Caki2 (cell line): ENCODE measurements at places on chromosomes 1 and 21. TPM values are rescaled to one million over a fixed set of nuclear protein-coding genes. Genes with fewer than 3 reads are reported as not detected.

DNA sequence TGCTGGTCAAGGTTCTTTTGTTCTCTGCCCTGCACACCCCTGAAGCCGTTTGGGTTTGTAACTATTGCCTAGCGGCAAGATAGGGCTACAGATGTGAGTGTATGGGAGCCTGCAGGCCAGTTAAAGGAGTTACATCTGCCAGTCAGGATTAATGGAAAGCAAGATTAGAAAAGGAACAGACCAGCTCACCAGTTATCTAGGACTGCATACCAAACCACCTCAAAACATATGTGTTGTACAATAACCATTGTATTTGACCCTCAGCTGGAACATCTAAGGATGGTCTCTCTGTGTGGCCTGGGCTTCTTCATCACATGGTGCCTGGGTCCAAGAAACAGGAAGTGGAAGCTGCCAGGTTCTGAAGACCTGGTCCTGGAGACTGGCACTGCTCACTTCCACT is 52.5 kb upstream of the FBXO28 start:
- DNase-seq: no peak

DNA sequence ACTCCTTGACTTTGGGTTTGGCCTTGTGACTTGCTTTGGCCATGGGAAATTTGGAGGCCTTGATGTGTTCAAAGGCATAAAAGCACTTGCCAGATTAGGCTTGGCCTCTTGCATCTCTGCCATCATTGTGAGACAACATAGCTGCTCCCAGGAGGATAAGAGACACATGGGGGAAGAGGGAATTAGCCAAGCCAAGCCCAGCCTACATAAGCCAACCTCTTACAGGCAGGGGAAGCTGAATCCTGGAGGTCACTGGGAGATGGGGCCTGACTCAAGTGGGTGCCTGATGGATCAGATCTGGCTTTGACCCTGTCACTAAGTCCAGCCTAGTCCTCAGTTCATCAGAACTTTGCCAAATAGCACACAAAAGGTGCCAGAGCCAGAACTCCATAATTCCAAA is 37.6 kb upstream of the HMGB4 start:
- no peak for DNase-seq

DNA sequence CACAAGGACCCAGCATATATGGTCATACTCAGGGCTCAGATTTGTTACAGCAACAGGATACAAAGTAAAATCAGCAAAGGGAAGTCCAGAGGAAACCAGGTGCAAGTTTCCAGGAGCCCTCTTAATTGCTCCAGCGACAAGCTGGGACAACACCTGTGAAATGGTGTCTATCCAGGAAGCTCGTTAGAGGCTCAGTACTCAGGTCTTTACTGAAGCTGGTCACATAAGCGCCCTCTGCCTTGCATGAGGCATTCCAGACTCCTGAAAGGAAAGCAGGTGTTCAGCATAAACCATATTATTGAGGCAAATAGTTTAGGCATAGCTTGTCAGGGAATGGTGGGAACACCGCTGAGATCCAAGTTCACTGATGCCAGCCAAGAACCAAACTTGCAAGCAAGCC is 231.0 kb downstream of the SLC35F3 start:
- no peak for DNase-seq

GRCh38 chr1:220700556-220701179 is 10.5 kb downstream of the C1orf115 start:
- no peak for DNase-seq

GRCh38 chr1:117802531-117803257 is 126.7 kb downstream of the GDAP2 start:
- no peak for DNase-seq

DNA sequence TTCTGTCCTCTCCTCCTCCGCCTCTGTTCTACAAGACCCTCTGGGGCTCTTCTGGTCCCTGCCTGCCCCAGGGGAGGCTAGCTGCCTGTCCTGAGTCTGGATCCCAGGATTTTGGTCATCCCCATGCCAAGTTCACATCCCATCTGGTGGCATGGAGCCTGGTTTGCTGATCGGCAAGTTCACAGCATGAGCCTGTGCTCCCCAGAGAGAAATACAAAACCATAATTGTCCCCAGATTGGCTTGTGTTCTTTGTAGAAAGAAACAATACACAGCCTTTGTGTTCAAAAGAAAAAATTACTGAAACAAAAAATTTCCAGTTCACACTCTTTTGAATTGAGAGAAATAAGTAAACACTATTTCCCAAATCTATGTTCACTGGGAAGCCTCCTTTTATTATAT is 149.4 kb upstream of the ZC3H12A start:
- no peak for DNase-seq

- DNase-seq: no peak
Measured at GRCh38 chr1:2087766-2088165, 37.6 kb downstream of the PRKCZ start.

DNA sequence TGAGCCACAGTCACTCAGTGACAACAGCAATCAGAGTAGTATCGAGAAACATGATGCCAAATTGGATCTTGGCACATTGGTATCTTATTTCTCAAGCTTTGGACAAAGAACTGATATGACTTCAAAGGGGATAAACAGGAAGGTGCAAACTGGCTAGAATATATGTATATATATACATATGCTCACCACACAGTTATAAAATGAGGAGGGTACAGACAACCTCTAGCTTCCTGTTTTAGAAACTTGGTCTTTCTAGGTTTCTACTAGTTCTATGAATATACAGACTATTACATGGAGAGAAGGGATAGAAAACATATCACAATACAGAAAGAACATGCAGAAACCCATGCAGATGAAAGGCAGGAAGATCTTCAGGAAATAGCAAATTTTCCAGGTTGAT is 292.1 kb upstream of the SNX7 start:
- DNase-seq: no peak

GRCh38 chr21:36023092-36023480 is 37.2 kb downstream of the SETD4 start:
- no peak for DNase-seq

- DNase-seq: no peak
Measured at GRCh38 chr21:34582506-34583150, 32.3 kb downstream of the RCAN1 start.

DNA sequence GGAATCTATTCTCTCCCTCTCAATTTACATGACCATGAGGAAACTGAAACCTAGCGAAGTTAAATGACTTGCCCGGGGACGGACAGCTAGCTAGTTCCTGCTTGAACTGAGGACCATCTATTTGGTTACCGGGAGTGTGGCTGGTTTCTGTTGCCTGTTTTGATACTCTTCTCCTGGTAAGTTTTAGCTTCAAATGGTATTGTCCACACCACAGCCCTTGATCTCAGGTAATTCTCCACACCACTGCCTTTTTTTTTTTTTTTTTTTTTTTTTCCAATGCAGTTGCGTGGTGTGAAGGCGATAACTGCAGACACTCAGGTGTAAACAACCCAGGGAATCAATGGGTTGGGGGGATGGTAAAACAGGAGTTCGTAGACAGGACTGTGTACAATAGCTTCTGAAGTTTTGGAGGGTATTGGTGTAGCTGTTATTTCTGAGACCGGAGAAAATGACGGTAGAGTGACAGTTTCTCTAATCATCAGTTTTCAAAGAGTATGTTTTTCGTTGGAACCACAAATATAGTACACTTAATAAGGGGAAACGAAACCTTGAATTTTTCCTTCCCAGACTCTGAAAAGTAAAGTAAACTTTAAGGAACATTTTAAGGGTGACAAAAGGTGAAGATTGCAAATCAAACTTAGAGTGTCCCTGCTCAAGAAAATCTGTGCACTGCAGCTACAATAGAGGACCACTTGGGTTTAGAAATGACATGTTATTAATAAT is 125.3 kb upstream of the CACYBP start:
- no peak for DNase-seq

DNA sequence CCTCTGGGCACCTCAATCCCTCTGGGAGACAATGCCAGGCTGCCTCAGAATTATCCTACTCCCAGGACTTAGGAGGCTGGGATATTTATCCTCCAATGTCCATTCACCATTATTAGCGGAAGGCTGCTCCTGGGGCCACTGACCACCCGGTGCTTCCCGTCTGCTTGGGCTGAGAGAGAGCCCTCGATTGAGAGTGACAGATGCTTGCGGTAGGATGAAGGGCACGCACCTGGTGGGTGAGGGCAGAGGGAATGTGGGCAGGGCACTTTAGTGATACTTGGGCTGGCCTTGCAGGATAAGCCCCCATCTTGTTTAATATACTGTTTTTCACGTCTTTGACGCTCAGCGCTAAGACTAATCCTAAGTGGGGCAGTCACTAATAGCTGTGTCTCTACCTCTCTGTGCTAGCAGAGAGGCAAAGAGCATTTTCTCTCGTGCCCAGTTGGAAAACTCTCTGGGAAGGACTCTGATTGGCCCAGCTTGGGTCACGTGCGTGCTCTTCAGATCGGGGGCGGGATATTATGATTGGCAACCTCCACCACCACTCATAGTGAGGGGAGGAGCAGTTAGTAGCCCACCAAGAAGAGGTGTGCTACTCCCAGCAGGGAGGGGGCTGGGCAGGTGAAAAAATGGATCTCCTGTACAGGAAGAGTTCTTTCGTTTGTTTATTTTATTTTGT is 10.6 kb upstream of the PARS2 start:
- DNase-seq: peak; percentile 32

- no peak for DNase-seq
Measured at GRCh38 chr1:184116287-184116686, 64.8 kb downstream of the TSEN15 start.

DNA sequence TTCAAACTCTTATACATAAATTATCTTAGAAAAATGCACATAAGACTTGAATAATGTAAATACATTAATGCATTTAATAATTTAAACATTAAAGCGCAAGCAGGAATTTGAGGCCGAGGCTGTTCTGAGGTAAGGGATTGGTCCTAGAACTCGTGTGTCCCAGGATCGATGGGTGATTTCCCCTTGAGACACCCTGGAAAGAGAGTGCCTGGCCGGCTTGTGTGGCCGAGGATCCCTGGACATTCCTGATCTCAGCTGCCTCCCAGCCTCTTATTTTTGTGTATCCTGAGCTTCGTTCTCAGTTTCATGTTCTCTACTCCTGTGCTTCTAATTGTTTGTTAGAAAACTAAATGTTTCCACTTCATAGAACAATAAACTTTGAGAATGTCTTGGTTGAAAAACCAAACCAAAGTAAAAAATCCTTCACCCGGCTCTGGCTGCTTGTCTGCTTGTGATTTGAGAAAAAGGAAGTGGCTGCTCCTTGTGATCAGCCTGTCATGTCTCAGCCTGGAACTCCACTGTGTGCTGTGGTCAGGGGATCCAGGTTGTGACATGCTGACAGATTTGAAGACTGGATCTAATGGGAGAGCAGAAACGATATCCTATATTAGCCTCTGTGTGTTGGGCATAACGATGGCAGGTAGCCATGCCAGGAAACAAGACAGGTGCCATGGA is 40.7 kb downstream of the PEX14 start:
- DNase-seq: no peak

DNA sequence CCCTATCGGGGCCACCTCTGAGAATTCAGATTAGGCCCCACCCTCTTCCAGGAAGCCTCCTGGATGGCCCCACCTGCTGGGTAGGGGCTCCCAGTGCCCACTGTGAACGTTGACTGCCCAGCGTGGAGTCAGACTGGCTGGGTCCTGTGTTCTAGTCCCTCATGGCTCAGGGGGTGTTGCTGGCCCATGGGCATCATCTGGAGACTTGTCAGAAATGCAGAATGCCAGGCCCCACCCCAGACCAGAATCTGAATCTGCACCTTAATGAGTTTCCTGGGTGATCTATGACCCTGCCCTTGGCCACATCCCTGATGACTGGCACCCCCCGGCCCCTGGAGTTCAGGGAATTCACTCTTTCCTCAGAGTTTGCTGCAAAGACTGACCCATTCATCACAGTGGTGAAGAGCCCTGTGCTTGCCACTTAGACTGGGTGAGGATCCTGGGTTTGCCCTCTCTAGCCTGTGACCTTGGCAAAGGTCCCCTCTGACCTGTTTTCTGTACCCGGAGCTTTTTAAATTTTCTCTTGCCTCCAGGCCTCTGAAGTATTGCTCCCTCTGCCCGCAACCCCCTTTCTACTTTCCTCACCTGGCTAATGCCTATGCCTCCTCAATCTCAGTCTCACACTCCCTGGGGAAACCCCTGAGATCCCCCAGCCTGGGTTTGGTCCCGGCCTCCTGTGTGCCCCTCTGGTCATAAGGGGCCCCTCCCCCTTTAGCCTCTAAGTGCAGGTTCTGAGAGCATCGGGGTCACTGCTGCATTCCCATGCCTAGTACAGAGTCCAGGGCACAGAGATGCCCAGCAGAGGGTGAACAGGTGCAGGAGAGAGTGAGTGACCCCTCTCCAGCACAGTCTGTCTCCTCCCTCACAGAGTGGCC is 184.2 kb downstream of the MATN1 start:
- no peak for DNase-seq

DNA sequence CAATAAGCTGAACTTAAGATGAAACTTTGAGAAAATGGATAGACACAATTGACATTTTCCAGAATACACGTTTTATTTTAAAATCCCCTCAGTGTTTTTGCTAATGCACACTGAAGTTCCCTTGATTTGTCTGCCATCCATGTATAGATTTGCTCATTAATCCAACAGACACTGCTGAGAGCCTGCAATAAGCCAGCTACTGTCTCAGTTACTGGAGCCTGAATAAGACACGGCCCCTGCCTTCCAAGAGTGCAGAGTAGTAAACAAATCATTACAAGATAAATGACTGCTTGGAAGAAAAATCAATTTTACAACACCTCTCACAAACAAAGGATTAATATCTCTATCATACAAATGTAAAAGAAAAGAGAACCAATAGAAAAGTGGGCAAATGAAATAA is 130.1 kb downstream of the TLR5 start:
- no peak for DNase-seq

GRCh38 chr1:156691665-156692440 is 13.5 kb downstream of the CRABP2 start:
- DNase-seq: peak; percentile 34

Gene ADAMTS5
- total RNA-seq: under 0.01 and 0.35 TPM in 2 replicates

Gene PGLYRP3
- not detected in 2 replicates for total RNA-seq

Gene SLC2A1
- 549 and 560 TPM in 2 replicates for total RNA-seq

Gene CRYBG2
- total RNA-seq: 13.2 TPM in 1 of 2 replicates, not detected in the other

Gene ARMH1
- not detected in 2 replicates for total RNA-seq

Gene CELA2A
- total RNA-seq: not detected in 2 replicates

Gene CYP4X1
- not detected in 2 replicates for total RNA-seq

Gene OR2W3
- not detected in 2 replicates for total RNA-seq
